ENCODE measurements at places on chromosomes 12 and 14.

DNA sequence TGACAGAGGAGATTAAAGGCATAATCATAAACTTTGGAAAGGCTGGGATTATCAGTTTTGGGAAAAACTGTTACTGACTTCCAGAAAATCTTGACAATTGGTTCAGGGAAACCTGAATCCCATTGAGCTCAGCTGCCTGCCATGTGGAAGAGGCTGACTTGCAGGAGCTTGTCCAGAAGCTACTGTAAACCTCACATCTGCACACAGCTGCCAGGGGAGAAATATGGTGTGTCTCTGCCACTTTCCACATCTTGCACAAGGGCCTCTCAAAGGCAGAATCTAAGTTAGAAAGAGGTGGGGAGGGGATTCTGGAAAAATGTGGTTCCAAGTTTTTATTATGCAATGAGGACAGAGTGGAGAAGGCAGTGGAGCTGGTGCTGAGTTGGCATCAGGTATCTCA is 8.7 kb upstream of the BHLHE41 start:
- DNase-seq: no peak

GRCh38 chr14:73014105-73014504 is 12.8 kb downstream of the ZFYVE1 start:
- no peak for DNase-seq

DNA sequence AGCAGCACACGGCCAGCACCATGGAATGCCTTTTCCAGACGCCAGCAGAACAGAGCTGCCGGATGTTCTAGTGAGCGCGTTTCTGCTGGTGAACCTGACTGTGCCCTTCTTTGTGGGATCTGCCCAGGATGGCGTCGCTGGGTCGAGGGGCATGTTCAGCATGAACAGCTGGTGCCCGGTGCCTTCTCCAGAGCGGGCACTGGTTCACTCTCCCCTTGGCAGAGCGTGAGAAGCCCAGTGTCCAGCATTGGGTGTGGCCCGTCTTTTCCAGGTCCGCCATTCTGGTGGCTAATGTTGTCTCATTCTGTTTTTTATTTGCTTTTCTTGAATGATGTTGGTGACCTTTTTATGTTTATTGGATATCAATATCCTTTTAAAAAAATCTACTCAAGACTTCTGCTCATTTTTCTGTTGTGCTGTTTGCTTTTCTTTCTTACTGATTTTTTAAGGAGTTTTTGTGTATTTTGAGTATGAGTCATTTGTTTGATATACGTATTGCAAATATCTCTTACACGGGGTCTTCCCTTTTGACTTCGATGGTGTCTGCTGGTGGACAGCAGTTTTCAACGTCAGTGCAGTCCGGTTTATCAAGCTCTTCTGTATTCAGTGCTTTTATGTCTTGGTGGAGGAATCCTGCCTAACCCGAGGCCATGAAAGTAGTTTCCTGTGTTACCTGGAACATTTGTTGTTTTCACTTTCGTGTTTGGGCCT is 74.3 kb downstream of the ADGRD1 start:
- DNase-seq: no peak

DNA sequence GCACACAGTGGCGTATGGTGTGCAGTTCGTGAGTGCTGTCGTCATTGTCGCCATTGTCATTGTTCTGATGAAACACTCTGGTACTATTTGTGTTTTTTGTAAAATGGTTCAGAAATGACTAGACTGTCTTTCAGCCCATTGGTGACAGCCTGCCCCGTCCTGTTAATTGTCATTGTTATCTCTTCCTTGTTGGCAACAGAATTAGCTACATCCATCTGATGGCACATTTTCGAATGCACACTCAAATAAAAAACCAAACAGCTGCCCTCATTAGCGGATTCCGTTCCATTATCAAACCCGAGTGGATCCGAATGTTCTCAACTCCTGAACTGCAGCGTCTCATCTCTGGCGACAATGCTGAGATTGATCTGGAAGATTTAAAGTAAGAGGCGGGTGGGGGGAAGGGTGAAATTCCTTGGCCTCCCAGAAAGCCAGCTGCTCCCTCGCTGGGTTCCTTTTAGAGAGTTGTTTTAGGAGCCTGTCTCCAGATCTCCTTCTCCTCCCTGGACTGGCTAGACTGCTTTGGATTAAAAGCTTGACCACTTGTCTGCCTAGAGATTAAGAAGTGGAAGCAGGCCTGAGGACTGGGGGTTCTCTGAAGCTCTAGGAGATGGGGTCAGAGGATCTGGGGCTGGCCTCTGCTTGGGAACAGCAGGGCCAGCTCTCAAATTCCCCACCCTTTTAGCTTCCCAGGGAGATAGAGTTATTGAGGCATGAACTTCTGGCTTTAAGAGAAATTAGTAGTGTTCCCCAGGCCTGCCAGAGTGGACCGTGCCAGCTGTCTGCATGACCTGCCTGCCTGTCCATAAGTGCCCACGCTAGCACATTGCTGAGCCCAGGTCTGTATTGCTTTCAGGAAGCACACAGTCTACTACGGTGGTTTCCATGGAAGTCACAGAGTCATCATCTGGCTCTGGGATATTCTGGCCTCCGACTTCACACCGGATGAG is 43.3 kb downstream of the MMAB start:
- DNase-seq: no peak

DNA sequence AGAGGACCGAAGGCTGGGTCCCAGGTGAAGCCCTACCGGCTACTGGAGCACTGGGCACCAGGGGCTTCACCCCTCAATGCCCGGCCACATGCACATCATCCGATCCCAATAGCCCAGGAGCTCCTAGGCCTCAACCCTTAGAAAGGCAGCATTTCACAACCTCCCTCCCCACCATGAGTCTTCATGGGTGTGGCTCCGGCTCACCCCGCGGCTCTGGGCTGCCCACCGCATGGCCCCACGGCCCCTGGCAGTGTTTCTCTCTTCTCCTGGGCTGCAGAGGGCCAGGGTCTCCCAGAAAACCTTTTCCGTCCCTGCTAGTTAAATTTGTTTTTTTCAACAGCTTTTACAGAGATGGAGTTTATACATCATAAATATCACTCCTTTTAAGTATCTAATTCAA is 28.6 kb upstream of the DLK1 start:
- no peak for DNase-seq

DNA sequence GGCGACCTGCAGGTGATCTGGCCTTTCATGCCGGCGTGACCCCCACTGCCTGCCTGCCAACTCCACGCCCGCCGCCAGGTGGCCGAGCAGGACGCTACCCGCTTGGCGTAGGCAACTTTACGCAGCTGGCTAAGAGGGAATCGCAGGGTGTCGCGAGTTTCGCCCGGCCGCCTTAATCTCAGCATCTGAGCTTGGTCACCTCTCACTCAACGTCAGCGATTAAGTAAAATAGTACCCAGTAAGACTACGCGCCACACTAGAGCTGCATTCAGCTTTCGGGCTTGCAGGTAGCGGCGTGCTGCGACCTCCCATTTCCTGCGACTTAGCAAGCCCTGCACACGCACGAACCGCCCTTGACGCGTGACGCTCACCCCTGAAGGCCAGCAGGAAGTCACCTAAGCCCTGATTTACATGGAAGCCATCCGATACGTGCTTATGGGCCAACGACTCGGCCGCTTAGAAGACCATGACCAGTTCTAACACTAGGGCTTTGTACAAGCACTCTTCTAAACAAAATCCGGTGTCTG is 33.2 kb downstream of the WBP11 start:
- DNase-seq: peak; percentile 93

GRCh38 chr14:71585361-71585760 is 346.9 kb upstream of the RGS6 start:
- DNase-seq: no peak
